Activated CD4-positive, alpha-beta T cell treated with anti-CD3 and anti-CD28 coated beads, Interleukin-2, amount 50 U/mL, for 24 hours (primary cell): ENCODE measurements at places on chromosomes 6 and 20.

- no peak for DNase-seq
These were observed 92.8 kb downstream of the ATRN start for GRCh38 chr20:3563548-3564177.

GRCh38 chr6:25902071-25902470, 28.0 kb upstream of the SLC17A3 start:
- no peak for DNase-seq

DNA sequence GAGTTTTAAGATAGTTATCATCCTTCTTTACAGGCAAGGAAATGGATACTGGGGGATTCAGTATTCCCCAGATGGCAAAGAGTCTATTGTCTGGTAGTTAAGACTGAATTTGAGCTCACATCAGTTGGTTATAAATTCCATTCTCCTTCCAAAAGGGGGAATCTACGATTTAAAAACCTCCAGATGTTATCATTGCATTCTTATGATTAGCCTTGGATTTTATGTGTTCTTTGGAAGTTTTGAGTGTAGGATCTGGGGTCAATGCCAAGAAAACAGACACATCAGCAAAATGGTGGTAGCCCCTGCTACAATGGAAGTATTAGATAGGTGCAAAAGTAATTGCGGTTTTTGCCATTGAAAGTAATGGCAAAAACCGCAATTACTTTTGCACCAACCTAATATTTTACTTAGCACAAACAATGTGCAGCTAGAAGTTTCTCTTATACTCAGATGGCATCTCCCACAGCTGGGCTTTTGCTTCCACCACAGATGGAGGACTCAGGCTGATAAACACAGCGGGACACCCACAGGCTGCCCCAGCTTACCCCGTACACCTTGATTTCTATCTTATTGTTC, 168.2 kb upstream of the RIN2 start:
- DNase-seq: no peak

- DNase-seq: no peak
These were observed 10.4 kb upstream of the ABHD16B start for GRCh38 chr20:63850689-63851547.

GRCh38 chr20:50516180-50516934, 6.2 kb downstream of the PTPN1 start:
- DNase-seq: no peak

- DNase-seq: no peak
These were observed 11.8 kb downstream of the ENPP1 start for GRCh38 chr6:131819572-131820124.

- DNase-seq: no peak
These were observed 879.7 kb downstream of the QKI start for GRCh38 chr6:164294047-164294784.

DNA sequence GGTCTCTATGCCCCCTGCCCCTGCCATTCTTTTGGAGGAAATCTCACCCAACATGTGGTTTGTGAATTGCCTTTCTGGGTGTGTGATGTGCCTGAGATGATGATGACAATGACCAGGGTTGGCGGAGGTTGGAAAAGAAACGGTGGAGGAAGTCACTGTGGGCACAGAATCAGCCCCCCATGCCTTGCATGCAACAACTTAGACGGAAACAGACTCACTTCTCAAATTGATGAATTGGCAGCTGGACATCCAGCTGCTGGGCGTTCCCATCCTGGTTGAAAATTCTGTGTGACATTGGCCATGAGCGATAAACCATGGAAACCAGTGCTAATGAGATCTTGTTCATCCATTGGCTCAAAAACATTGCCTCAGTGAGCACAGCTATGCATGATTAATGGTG, 95.8 kb upstream of the LY86 start:
- DNase-seq: no peak

- DNase-seq: peak; percentile 24
These were observed 1.2 kb downstream of the TAB2 start for GRCh38 chr6:149318581-149319286.

DNA sequence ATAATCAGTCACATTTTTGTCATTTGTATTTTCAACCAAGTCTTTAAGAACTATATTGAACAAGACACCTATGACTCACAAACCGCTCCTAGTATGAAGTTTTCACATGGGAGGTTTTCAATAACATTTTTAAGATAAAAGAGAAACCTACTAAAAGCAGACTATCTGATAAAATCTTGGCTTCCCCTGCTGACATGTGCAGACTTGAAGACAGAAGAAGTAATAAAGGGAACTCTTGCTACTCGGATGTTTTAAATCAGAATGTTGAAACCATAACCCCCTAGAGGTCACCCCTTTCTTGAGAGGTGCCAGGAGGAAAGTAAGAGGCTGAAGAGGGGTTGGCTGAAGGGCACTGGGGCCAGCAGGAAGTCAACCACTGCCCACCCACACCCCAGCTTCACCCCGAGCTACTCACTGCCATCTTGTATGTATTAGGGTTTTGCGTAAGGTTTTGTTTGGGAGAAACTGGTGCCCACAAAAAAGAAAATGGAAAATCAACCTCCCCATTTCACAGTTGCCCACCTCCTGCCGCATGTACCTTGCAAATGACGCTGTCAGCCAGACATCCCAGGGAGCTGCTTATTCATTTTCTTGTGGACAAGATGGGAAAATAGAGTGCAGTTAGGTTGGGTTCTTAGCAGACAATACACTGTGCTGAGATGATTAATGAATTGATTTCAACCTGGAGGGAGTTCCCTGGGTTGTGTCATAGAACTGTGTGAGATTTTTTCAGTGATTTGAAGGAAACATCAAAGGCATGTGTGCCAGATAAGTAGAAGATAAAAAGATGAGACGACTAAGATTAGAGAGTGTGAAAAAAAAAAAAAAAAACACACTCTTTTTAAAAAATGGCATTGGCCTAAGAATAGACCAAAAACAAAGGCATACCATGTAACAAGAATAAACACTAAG, 83.2 kb upstream of the TAB2 start:
- DNase-seq: peak; percentile 25

DNA sequence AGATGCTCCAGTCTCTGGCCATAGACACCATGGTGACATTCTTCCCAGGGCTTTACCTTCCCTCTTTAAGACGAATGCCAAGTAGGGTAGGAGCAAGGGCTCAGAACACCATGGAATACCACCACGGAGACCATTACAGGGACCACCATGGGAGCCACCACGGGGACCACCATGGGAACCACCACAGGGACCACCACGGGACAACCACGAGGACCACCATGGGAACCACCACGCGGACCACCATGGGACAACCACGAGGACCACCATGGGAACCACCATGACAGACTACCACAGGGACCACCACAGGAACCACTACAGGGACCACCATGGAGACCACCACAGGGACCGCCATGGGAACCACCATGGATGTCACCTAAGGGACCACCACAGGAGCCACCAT, 66.9 kb upstream of the MPC1 start:
- no peak for DNase-seq
